ENCODE measurements at places on chromosomes 6 and 20.

DNA sequence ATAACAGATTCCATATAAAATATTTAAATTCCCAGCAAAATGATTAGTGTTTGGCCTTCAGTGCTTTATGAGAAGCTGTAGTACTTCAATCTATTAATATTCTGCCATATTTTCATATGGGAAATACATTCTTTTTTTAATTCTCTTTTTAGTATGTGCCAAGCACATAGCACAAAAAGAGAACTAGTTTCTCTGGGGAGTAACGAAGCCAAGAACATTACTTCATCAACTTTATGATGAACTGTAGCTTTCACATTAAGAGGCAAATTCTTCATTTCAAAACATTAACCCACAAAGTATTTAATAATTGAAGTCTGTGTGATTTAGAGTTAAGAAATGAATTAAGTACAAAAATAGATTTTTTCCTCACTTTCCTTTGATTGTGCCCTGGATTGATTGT, 281.0 kb upstream of the EYS start:
- no peak for DNase-seq

DNA sequence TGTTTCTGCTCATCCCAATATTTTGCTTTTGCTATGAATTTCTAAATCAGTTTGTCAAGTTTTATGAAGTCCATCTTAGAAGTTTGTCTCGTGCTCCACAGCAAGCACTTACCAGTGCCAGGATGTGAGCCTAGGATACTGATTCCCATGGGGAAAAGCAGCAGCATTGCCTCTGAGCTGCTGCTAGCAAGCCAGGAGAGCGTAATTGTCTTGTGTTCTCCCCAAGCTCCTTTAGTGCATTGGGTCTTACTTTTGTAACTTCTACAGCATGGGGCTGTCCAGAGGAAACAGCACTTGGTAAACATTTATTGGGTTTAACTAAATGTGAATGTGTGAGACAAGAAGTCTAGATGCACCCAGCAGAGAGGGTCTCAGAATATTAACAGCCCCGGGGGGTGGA, 76.1 kb downstream of the RNF182 start:
- DNase-seq = no peak

DNA sequence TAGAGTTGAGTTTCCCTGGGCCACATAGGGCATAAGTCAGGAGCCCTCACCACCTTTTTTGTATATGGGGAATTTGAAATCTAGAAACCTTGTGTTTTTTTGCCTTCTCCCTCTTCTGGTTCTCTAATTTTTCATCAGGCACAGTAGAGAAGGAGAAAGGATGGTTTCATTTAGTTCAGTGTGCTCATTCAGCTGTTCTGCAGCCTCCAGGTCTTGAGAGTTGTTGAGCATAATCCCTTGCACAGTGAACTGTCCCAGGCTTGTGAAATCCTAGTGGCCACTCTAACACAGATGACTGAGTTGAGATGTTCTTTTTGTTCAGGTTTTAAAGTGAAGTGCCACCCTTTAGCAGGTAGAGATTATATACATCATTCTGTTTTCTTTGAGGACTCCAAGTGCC, 183.5 kb downstream of the CDKAL1 start:
- no peak for DNase-seq

- no peak for DNase-seq
These were observed 205.3 kb upstream of the SULF2 start for GRCh38 chr20:47990507-47991150.

GRCh38 chr20:37615340-37616109, 78.3 kb upstream of the CTNNBL1 start:
- peak; percentile 12 for DNase-seq

- DNase-seq = no peak
These were observed 22.6 kb upstream of the SH3BGRL2 start for GRCh38 chr6:79608334-79609224.

GRCh38 chr6:156345700-156346099, 431.5 kb upstream of the ARID1B start:
- no peak for DNase-seq

DNA sequence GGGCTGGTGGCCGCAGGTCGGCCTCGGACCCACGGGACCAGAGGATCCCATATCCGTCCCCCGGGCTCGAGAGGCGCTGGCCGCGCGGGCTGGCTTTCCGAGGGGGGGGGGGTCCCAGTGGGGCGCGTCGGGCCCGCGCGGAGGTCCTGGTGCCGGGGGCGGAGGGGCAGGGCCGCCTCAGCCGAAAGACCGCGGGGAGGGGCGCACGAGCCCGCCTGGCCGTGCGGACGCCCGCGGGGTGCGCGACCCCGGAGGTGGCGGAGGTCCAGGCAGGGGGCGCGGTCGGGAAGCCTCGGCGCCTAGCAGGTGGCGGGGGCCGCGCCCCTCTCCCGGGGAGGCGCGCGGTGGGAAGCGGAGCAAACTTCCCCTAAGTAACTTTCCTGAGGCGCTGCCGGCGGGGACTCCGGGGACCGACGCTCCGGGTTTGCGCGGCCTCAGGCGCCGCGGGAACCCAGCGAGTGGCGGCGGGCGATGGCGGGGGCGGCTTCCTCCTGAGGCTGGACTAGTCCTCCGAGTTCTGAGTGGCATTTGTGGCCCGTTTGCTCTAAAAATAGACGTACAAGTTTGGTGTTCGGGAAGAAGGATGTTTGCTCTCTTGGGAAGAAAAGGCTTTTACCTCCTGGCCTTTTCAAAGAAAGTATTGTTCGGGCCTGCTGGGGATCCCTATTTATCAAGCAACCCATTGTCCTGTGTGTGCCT, 26.5 kb upstream of the BTBD3 start:
- DNase-seq = no peak

GRCh38 chr6:104531646-104532045, 328.1 kb downstream of the HACE1 start:
- DNase-seq = no peak

- no peak for DNase-seq
These were observed 111.5 kb upstream of the RPS6KA2 start for GRCh38 chr6:166738386-166739116.

DNA sequence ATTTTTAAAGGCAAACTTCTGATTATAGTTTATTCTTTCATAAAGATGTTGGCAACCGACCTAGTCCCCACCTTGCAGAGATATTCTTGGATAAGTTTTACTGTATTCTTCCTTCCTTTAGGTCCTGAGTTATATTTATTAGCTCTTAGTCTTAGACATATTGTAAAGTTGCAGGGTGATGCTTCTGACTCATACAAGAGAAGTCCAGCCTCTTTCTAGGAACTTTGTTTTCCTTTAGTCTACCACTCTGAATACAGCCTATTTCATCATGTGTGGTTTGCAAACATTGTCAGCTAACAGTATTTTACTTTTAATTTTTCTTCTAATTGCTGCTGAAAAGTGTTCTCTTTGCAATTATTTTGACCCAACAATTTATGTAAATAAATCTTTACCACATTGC, 686.7 kb downstream of the COL12A1 start:
- no peak for DNase-seq

DNA sequence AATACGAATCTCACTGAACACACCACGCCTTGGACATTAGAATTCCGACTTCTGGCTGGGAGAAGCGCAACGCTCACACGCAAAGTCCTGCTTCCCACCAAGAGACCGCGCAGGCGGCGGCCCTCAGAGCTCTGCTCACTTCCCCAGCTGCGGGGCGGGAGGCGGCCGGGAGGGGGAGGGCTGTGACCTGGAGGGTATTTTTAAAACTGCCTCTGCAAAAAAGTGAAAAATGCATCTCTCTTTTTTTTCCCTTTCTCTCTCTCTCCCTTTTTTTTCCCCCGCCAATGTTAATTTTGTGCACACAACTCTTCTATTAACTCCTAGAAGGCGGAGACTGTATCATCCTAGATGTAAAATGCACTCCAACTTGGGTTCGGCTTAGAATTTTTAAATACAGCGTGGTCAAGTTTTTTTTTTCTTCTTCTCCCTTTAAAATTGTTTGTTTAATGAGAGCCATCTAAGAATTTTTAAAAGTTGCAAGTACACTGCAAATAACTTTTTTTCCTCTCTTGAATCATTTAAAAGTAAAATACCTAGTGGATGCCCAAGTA, 66.4 kb downstream of the STX11 start:
- peak; percentile 71 for DNase-seq

DNA sequence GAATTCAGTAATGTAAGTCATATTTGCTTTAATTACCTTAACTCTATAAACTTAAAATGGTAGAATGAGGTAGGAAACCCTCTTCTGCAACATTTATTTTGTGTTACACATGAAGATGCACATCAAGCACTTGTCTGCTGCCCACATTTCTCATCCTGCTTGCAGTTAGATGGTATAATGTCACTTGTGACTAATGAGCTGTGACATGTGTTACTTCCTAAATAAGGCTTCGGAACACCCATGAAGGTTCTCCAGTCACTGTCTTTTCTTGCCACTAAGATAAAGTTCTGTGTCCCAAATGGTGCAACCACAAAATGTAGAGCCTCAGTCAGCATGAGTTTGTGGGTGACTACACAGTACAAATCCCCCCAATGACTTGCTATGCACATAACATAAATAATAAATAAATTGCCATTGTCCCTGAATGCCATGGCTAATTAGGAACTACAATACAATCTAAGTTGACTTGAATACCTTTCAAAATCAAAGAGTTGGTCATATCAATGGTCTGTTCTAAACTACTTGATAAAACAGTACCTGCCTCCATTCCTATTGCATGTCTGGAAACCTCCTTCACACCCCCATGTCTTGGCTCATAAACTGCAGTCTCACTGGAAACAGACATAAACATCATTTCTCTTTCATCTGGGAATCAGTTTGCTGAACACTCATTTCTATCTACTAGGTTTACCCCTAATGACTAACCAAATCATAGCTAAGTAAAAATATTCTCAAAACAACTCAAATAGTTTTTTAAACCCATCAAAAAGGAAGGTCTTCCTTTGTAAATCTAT, 157.2 kb downstream of the PTPRK start:
- no peak for DNase-seq

GRCh38 chr6:14784596-14785492, 461.0 kb upstream of the JARID2 start:
- peak; percentile 5 for DNase-seq

GRCh38 chr20:50271176-50271575, 80.5 kb downstream of the CEBPB start:
- DNase-seq = no peak

- no peak for DNase-seq
These were observed 66.9 kb upstream of the BHLHE23 start for GRCh38 chr20:63073738-63074065.

DNA sequence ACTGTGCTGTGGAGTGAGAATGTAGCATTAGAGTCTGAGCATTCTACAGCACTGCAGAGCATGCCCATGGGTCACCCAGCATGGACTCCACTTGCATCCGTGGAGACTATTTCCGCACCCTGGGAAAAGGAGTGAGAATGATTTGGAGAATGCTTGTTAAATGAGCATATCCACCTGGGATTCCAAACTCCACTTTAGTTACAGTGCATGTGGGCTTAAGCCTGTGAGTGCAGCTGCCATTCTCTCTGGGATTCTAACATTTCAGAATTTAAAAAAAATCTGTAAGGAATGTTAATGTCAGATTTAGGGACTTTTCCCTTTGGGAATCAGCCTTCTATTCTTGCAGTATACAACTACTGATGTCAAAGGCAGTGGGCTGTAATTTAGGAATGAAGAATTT, 33.4 kb downstream of the KIF25 start:
- DNase-seq = no peak

GRCh38 chr6:136429264-136430065, 120.8 kb downstream of the MAP7 start:
- DNase-seq = no peak

- DNase-seq = no peak
These were observed 47.1 kb downstream of the STX7 start for GRCh38 chr6:132465530-132466485.

- DNase-seq = no peak
These were observed 91.4 kb downstream of the FIG4 start for GRCh38 chr6:109782491-109782999.

- DNase-seq = no peak
These were observed 17.1 kb downstream of the NAPB start for GRCh38 chr20:23404196-23404595.

DNA sequence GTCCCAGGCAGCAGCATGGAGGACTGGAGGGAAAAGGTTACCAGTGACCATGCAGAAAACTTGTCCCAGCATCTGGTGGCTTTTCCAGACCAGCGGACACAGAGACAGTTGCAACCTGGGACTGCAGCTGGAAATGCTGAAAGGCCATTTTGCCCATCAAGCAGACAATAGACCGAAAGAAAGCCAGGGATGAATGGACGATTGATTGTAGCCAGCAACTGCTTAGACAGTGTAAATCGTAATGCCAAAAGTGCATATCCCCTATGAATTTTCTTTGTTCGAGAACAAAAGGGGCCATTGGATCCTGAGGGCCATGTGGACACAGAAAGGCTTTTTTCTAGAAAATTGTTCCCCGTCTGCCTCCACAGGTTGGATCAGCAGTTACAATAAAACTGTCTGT, 115.7 kb downstream of the MBOAT1 start:
- DNase-seq = no peak

DNA sequence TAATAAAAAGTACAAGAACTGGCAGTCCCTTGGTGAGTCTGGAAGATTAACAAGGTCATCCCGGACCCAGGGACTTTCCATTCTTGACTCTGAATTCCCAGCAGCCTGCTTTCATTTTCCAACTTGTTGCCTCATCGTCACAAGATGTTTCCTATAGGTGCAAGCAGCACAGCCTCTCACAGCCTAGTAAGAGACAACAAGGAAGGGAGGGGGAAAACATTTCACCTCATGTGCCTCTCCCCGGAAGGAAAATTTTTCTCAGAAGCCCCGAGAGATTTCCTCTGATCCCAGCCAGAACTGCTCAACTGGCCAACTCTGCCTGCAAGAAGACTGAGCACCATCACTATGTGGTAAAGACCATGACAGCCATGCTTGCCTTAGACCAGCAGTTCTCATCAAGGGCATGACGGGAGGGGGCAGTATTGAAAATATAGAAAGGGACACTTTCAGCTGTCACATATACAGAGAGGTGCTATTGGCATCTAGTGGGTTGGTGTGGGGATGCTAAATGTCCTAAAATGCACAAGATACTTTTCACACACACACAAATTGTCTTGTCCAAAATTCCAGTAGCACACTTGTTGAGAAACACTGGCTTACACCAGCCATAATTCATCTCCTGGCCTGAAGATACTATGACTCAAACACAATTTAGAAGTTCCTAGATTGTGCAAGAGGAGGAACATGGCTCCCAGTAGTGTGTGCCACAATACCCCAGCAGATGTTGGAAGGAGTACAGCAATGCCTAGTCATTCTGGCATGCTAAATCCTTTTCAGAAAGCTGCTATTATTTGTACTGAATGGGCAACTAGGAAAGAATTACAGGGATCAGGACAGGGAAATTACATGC, 10.8 kb upstream of the WTAP start:
- DNase-seq = no peak

- no peak for DNase-seq
These were observed 51.7 kb downstream of the VSTM2L start for GRCh38 chr20:37954626-37955025.

GRCh38 chr6:35370785-35371493, 28.6 kb downstream of the PPARD start:
- DNase-seq = no peak
